ENCODE measurements at places on chromosomes 7 and 10.

DNA sequence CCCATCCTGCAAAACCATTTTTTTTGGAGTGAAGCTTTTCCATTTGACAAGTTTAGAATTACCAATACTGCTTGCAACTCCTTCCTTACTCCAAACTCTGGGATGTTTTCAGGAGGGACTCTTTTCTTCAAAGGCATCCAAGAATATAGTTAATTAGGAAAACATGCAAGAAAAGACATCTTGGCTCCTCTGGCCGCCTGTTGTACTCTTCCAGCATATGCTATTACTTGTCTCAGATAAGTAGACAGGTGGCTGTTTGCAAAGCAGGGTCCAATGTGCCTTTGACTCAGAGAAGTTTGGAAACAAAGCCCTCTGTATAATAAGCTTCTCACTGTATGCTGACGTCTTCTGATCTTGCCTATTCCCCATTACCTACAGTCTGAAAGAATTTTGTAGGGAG is 746.5 kb downstream of the AUTS2 start:
- H3K27ac ChIP-seq, result no peak overlapping the region
- H3K36me3 ChIP-seq, result no peaks in the 10 kb centered on the region
- peaks cover 14% of the 10 kb centered on the region for H3K4me1 ChIP-seq

DNA sequence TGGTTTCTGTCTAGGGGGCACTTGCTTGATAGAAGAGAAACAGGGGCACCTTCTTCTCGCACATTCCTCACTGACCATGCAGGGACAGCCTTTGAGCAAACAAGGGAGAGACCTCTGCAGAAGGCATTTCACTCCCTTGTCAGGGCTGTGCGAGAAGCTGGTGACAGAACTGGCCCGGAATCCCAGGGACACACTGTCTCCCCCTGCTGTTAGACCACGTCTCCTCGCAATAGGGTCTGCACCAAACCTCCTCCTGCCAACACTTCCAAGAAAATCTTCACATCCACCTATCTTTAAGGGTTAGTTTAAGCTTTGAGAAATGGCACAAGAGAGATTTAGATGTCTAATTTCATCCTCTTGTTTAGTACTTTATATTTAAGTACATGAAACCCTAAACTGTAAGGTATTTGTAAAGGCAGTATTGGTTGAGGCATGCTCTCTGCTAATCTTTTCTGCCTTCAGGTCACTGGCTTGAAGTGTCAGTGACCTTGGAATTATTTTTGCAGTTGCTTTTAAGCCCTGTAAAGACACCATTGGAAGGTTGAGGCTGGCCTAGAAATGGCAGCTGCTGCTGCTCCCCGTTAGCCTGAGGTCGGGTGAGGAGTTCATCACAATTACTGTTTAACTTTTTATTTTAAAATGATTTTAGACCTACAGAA is 37.0 kb downstream of the RBM20 start:
- H3K4me1 ChIP-seq, result no peaks in the 10 kb centered on the region
- no peak overlapping the region for H3K27ac ChIP-seq
- no peak overlapping the region for H3K4me3 ChIP-seq
- peak; percentile 41 for DNase-seq
- H3K27me3 ChIP-seq, result no peaks in the 10 kb centered on the region
- no peaks in the 10 kb centered on the region for H3K36me3 ChIP-seq

DNA sequence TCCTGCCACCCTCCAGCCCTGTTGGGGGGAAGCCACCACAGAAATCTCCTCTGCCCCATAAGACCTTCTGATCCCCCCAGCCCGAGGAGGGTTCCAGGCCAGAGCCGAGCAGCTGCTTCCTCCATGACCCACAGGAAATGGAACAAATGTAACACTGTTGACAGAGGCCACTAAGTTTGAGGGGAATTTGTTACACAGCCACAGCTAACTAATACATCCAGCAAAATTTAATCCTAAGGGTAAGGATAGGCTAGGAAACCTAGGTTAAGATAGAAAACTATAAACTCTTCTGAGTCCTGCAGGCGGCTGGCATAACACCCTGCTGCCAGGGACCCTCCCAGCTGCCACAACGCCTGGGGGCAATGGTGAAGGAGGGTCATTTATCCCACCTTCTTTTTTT is 66.8 kb upstream of the PDGFA start:
- no peak overlapping the region for H3K4me3 ChIP-seq
- H3K27ac ChIP-seq, result no peak overlapping the region
- DNase-seq, result no peak
- H3K27me3 ChIP-seq, result no peaks in the 10 kb centered on the region
- peaks cover 14% of the 10 kb centered on the region for H3K36me3 ChIP-seq
- peaks cover 2% of the 10 kb centered on the region for H3K4me1 ChIP-seq

DNA sequence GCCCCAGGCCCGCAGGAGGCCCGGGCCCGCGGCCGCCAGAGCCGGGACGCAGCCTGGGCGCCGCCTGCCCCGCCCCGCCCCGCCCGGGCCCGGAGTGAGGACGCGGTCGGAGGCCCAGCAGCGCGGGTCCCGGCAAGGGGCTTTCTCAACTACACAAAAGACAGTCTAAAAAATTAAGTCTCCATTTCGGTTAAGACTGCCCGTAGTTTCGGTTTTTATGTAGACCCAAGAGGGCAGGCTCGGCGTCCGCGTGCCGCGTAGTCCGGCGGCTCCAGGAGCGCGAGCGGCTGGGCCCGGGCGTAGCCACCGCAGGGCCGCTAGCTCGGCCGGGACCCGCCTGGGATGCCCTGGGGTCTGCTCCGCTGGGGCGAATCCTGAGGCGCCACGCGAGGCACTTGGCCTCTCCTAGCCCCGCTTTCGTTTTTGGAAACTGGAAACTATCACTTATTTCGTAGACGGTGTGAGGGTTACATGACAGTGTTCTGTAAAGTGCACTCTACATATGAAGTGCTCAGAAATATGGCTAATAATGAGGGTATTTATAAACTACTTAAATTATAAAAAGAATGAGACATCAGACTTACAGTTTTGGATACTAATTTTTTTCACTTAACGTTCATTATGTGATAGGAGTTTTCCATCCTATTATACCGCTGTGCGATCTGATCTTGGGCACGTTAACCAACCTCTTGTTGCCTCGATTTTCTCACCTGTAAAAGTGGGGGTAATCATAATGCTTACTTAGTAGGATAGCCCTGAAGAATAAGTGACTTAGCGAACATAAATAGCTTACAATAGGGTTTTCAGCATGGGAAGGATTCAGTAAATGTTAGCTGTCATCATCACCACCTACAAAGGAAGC is 573 bp downstream of the BLVRA start:
- peak overlapping the region; percentile 89 for H3K4me3 ChIP-seq
- H3K27ac ChIP-seq, result no peak overlapping the region
- no peaks in the 10 kb centered on the region for H3K27me3 ChIP-seq
- peak; percentile 29 for DNase-seq

DNA sequence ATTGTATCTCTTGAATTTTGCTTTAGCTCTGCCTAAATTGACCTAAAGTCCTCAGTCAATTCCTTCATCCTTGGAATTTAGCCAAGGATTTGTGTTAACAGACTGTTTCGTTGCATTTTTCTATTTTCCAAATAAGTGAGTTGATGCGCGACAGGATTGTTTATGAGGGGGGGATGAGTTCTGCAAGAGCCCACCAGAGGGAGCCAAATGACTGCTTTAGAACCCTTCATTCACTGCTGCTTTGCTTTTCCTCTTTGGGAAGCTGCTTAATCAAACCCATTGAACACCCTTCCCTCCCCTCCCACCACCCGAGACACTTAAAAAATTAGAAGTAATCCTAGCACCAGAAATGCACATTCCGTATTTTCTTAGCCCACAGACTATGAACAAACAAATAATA is 33.7 kb upstream of the PTF1A start:
- H3K27ac ChIP-seq, result no peak overlapping the region
- peak; percentile 72 for DNase-seq
- no peaks in the 10 kb centered on the region for H3K4me1 ChIP-seq
- H3K36me3 ChIP-seq, result no peaks in the 10 kb centered on the region
- peaks cover 6% of the 10 kb centered on the region for H3K27me3 ChIP-seq

DNA sequence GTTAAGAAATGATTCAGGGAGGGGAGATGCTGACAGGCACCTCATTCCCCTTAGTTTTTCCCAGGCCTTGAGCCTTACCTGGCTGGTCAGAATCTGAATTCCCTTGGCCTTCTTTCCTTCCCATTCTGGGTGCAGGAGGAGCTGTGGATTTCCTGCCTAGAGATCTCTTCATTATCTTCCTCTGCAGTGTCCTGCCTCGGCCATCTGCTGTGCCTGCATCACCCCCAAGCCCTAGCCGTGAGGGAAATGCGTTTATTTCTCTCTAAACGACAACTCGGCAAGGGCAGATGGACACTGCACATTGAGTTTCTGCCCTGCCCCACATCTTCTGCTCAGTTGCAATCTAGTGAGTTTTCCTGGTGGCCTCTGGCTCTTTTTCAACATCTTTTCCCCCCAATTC is 26.7 kb downstream of the ZCWPW1 start:
- H3K27me3 ChIP-seq, result no peaks in the 10 kb centered on the region
- H3K36me3 ChIP-seq, result no peaks in the 10 kb centered on the region
- DNase-seq, result no peak
- H3K27ac ChIP-seq, result no peak overlapping the region
- H3K4me1 ChIP-seq, result no peaks in the 10 kb centered on the region
- no peak overlapping the region for H3K4me3 ChIP-seq

All from neuronal stem cell (in vitro differentiated cells).